ENCODE measurements at places on chromosomes 16 and 17. TPM values are rescaled to one million over a fixed set of nuclear protein-coding genes. Genes with fewer than 3 reads are reported as not detected.

DNA sequence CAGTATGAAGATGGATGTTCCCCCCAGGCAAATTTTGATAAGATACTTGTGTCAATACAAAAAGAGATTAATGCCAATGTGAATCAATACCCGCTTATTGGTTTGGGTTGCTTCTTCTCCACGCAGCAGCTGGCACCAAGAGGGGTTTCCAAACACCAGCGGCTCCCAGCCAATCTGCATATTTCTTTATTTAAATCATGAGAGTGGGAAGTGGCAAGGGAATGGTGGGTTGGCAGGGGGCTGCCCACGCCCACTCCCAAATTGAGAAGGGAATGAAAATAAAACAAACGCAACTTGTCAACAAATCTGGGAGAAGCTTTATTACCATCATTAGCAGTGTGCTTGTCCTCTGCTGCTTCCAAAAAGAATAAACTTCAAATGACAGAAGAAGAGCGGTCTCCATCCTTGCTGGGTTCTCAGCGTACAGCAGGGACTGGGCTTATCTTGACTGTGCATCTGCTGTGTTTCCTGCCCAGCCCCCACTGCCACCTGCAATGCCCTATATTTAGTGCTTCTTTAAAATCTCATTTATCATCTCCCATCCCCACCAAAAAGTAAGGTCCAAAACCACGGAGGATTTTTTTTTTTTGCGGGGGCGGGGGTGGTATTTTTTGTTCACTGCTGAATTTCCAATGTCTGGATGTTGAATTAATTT, 34.9 kb upstream of the C16orf78 start:
- no peak for DNase-seq

GPR142 gene
- 0.23 TPM for total RNA-seq

SPHK1 gene
- total RNA-seq: 21.1 TPM

- no peak for DNase-seq
Measured at GRCh38 chr16:2514333-2515179, 804 bp downstream of the ATP6V0C start.

GRCh38 chr16:3171181-3171854, 16.7 kb upstream of the OR1F1 start:
- DNase-seq: no peak

SLC22A31 gene
- total RNA-seq: 1.3 TPM

DNA sequence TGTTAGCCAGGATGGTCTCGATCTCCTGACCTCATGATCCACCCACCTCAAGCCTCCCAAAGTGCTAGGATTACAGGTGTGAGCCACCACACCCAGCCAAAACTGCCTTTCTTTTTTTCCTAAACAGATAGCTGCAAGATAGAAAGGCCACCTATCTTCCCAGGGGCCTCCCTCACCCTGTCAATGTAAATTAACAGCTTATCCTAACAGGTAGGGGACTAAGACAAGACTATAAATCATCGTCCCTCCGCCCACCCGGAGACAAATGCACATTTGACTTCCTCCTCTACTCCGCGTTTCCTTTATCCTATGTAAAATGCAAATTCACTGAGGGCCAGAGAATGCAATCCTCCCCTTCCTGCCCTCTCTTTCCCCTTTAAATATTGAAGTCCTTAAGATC, 71.4 kb downstream of the MARF1 start:
- DNase-seq: no peak

DNA sequence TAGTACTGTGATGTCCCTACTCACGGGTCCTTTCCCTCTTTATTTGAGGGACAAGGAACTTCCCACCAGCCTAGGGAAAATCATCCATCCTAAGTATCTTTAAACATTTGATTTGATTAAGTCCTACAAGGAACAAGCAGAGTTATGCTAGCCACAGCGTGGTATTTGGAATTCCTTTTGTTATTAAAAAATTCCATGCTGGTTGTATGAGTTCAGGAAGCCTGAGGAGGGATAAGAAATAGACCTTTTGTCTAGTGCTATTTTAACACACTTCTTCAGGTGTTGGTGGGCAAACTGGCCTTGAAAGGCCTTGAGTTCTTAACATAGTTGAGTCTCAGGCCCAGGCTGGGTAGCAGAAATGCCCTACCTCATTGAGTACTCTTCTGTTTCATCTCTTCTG, 105.4 kb upstream of the TBX2 start:
- no peak for DNase-seq

SULT1A3 gene
- total RNA-seq: 23.9 TPM

DNA sequence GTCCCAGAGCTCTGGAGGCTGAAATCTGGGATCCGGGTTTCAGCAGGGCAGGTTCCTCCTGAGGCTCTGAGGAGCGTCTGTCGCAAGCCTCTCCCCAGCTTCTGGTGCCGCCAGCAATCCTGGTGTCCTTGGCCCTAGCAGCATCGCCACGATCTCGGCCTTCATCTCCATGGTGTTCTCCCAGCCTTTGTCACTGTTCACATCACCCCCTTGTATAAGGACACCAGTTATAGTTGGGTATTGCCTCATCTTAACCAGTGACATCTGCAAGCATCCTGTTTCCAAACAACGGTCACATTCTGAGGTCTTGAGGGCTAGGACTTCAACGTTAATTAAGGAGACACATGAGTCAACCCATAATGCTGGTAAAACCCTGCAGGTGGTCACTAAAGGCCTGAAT, 2.8 kb upstream of the PPP1R27 start:
- DNase-seq: no peak

DNA sequence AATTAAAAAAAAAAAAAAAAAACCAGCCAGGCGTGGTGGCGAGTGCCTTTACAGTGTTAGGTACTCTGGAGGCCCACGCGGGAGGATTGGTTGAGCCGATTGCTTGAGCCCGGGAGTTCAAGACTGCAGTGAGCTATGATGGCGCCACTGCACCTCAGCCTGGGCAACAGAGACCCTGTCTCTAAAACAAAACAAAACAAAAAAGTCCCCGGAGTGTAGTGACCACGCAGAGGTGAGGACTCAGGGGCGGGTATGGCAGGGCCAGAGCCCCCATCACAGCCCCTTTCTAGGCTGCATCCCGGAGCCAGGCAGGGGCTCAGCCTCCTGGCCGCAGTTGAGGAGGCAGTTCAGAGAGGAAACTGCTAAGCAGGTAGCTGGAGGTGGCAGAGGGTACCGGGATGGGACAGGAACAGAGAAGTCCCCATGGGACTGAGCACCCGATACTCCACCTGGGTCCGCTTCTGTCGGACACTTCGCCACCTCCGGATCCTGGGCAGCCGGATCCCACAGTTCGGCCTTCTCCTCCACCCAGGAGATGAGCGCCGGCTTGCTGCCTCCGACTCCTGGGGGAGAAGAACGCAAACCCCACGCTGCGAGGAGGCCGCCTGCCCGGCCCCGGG, 800 bp downstream of the ZNF747 start:
- DNase-seq: no peak

GPS1 gene
- total RNA-seq: 154 TPM

- DNase-seq: no peak
Measured at GRCh38 chr17:78623541-78623940, 46.3 kb upstream of the DNAH17 start.

Data from neural crest cell (in vitro differentiated cells).